ENCODE measurements at places on chromosomes 12 and 14. TPM values are rescaled to one million over a fixed set of nuclear protein-coding genes. Genes with fewer than 3 reads are reported as not detected.

GRCh38 chr12:118964988-118965387, 16.4 kb upstream of the SRRM4 start:
- H3K4me1 ChIP-seq, result peaks cover 4% of the 10 kb centered on the region
- DNase-seq, result no peak
- no peaks in the 10 kb centered on the region for H3K27me3 ChIP-seq
- peaks cover 17% of the 10 kb centered on the region for H3K36me3 ChIP-seq

- H3K36me3 ChIP-seq, result no peaks in the 10 kb centered on the region
- no peak for DNase-seq
- no peak overlapping the region for H3K4me3 ChIP-seq
- H3K27ac ChIP-seq, result no peak overlapping the region
- peaks cover 6% of the 10 kb centered on the region for H3K4me1 ChIP-seq
Observed at GRCh38 chr12:18468246-18469075, 207.1 kb downstream of the PIK3C2G start.

DNA sequence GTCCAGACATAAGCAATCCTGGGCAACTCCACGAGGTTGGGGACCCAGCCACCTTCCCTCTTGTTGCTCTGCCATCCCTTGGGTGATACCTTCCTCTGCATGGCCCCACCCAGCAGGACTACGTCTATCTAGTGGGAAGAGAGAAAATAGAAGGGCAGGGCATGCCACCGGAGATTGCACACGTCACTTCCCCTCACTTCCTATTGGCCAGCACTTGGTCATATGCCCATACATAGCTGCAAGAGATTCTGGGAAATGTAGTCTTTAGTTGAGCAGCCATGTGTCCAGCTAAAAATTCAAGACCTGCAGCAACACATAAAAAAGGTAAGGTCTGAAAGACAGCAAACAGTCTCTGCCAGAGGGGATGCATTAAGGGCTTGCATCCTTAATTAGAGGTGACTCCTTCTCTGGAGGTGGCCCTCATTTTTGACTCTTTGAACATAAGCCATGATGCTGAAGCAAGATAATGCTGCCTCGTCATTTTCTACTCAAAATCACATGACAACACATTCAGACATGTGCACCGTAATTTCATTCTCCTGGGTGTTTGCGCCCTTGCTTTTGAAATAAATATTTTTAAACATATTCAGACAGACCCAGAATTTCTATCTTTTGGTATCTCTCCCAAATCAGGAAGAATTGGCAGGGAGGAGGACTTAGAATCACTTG, 91.8 kb upstream of the PWP1 start:
- no peak for DNase-seq
- peaks cover 7% of the 10 kb centered on the region for H3K36me3 ChIP-seq
- no peaks in the 10 kb centered on the region for H3K4me1 ChIP-seq
- no peak overlapping the region for H3K4me3 ChIP-seq
- H3K27ac ChIP-seq, result no peak overlapping the region

DNA sequence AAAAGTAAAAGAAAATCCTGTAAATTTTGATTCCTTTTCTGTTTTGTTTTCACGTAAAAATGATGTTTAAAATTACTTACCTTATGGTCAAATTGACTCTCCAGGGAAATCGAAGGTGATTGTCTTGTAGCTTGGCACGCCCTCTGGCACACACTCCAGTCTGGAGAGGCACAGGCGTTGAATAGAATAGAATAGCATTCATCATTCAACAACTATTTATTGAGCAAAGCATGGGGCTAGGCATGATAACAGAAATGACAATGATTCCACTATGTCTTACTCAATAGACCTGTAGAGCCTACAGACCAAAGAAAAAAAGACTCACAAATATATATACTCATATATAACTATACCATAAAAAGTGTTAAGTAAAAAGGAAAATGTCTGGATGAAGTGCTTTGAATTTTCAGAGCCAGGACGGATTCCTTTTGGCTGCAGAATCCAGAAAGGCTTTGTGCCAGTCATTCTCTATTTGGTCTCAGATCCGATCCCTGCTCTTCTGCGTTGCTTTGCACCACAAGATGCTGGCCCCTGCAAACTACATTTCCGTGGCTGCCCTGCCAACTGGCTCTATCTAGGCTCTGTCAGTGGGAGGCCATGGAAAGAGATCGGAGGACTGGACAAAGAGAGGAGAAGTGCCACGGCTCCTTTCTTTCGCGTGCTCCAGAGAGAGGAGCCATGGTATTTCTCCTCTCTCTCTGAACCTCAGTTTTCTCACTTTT, 231.8 kb downstream of the CRADD start:
- DNase-seq, result no peak
- no peak overlapping the region for H3K27ac ChIP-seq
- peaks cover 7% of the 10 kb centered on the region for H3K4me1 ChIP-seq
- H3K27me3 ChIP-seq, result no peaks in the 10 kb centered on the region
- no peak overlapping the region for H3K4me3 ChIP-seq

- H3K4me1 ChIP-seq, result peaks cover 6% of the 10 kb centered on the region
- H3K27ac ChIP-seq, result no peak overlapping the region
- no peaks in the 10 kb centered on the region for H3K36me3 ChIP-seq
- DNase-seq, result no peak
Observed at GRCh38 chr12:65876898-65877721, 52.8 kb downstream of the HMGA2 start.

The SERPINA3 gene
- total RNA-seq, result not detected
